Activated naive CD8-positive, alpha-beta T cell treated with anti-CD3 and anti-CD28 coated beads, Interleukin-2, amount 10 ng/mL, durations not matched to agents 7 days and 5 days (primary cell): ENCODE measurements at places on chromosomes 6 and 20. TPM values are rescaled to one million over a fixed set of nuclear protein-coding genes. Genes with fewer than 3 reads are reported as not detected.

SOX4 gene
- total RNA-seq = 0.82 TPM

DNA sequence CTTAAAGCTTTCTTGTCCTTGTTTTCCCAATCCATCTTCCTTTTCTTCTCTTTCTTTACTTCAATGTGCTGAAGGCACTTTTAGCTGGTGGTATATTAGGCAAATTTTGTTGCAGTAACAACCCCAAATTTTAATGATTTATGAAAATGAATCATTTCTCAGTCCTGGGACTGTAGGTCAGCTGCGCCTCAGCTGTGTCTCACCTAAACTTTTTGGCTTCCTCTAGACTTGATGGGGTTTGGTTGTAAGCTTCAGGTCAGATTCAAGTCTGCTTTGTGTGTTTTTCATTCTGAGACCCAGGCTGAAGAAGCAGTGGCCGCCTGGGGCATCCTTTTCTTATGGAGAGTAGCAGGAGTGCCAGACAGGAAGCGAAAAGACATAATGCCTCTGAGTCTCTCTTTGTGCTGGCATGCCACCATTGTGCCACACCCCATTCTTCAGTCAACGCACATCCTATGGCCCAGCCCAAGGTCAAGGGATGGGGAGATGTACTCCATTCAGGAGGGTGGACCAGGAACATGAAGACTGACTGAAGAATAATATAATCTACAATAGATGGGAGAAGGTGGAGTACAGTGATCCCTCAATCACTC, 28.9 kb upstream of the CD83 start:
- no peak for DNase-seq

GRCh38 chr6:61200444-61200843, 1085.6 kb downstream of the KHDRBS2 start:
- DNase-seq = no peak

GRCh38 chr6:69732045-69732444, 64.8 kb downstream of the LMBRD1 start:
- no peak for DNase-seq

PLA2G7 gene
- 7.5 TPM for total RNA-seq

DNA sequence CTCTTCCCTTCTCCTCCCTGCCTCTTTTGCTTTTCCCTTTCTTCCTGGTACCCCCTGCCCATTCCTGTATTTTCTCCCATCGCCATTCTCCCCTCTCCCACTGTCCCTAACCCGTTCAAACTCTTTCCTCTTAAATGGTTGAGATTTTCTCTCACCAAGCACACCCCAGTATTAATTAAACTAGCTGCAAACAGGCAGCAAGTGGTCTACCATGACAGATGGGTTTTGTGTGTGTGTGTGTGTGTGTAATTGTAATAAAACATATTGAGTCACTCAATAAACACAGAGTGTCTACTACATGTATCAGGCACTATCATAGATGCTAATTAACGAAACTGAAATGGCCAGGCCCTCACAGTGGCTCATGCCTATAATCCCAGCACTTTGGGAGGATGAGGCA, 6.7 kb downstream of the RAET1E start:
- DNase-seq = no peak

GRCh38 chr20:8183526-8183925, 51.5 kb downstream of the PLCB1 start:
- no peak for DNase-seq

- DNase-seq = no peak
These were observed 377.0 kb downstream of the CDH4 start for GRCh38 chr20:61628901-61629601.

- DNase-seq = no peak
These were observed 30.6 kb downstream of the ADGRF4 start for GRCh38 chr6:47729019-47729418.

FAM83B gene
- not detected for total RNA-seq

- no peak for DNase-seq
These were observed 398.3 kb downstream of the LAMA2 start for GRCh38 chr6:129281168-129281796.

- no peak for DNase-seq
These were observed 54.7 kb downstream of the PHF20 start for GRCh38 chr20:35826397-35826998.

ECT2L gene
- not detected for total RNA-seq

SLC2A10 gene
- not detected for total RNA-seq

GRCh38 chr6:21971541-21971940, 325.3 kb downstream of the PRL start:
- DNase-seq = no peak

GRCh38 chr6:99602520-99603420, 3.9 kb upstream of the PRDM13 start:
- DNase-seq = peak; percentile 35

XPO5 gene
- 47.0 TPM for total RNA-seq

DNA sequence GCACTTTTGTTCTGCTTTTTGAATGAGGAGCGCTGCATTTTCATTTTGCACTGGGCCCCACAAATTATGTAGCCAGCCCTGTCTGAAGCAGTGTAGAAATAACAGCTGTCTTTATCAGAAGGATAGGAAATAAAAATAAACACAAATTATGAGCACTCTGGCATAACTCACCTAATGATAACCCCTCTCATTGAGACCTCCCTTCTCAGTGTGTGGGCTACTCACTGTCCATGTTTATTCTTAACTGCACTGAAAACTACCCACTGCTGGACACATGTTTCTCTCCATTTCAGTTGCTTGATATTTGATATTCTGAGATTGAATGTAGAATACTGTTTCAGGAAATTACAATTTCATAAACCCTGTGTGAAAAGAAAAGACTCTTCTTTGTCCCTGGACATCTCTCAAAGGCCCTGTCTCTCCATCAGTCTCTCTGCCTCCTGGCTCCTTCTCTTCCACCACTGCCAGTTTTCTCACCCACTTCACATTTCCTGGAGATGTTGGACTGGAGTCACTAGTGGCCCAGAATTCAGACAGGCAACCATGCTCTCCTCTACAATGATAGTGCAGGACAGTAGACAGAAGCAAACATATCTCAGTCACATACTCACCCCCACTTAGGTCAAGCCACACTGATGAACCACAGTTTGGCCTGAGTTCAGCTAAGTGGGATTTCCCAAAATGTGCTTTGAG, 29.6 kb upstream of the SAYSD1 start:
- no peak for DNase-seq

DNA sequence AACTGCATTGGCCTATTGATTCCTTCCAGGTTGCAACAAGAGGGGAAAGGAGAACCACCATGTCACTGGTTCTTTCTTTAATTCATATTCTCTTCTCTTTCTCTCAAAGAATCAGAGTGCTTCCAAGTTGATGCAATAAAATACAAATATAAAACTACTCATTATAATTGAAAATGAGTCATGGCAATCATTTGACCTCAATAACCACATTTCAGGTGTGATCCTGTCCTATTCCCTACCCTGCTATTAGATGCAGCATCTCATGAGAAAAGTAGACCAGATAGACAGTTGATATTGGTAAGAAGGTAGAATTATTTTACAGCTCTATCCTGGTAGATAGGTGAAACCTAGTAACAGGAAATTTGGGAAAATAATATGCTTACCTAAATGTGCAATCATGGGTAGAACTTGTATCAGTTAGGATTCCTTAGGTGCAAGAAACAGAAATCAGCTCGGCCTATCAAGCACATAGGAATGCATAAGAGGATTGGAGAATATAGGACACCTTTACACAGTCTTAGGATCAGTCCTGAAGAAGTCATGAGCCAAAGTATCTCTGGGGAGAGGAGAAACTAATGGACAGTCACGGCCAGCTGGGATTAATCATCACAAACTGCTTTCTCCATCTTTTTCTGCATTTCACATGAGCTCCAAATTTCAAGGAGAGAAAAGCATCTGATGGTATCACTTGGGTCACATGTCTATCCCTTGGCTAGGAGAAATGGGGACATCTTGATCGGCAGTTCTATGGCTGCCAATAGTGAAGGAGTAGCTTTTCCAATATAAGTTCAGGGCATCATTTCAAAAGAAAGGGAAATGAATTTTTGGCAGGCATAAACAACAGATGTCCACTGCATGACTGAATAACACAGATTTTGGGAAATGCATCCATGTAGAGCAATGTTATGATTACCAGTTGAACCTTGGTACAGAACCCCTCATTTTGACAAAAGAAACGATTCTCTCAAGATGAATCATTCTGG, 19.3 kb upstream of the RNF146 start:
- DNase-seq = no peak

LY6G6D gene
- not detected for total RNA-seq

- DNase-seq = peak; percentile 39
These were observed 15.8 kb downstream of the CGA start for GRCh38 chr6:87078983-87079616.

VGLL2 gene
- total RNA-seq = not detected

GRCh38 chr20:24690408-24690807, 221.0 kb downstream of the SYNDIG1 start:
- DNase-seq = no peak

C6orf163 gene
- total RNA-seq = 3.2 TPM

GRCh38 chr20:19934792-19935491, 82.2 kb upstream of the NAA20 start:
- DNase-seq = no peak

DNA sequence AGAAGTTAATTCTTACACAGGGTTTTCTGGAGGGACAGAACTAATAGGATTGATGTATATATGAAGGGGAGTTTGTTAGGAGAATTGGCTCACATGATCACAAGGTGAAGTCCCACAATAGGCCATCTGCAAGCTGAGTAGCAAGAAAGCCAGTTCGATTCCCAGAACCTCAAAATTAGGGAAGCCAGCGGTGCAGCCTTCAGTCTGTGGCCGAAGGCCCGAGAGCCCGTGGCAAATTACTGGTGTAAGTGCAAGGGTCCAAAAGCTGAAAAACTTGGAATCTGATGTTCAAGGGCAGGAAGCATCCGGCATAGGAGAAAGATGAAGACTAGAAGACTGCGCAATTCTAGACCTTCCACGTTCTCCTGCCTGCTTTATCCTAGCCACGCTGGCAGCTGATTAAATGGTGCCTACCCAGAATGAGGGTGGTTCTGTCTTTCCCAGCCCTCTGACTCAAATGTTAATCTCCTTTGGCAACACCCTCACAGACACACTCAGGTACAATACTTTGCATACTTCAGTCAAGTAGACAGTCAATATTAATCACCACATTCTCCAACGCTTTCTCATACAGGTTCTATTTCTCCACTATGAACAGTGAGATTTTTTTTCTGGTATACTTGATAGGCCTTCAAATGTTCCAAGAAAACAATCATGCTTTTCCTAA, 357.0 kb downstream of the LAMA2 start:
- no peak for DNase-seq

BTN1A1 gene
- total RNA-seq = not detected

DNA sequence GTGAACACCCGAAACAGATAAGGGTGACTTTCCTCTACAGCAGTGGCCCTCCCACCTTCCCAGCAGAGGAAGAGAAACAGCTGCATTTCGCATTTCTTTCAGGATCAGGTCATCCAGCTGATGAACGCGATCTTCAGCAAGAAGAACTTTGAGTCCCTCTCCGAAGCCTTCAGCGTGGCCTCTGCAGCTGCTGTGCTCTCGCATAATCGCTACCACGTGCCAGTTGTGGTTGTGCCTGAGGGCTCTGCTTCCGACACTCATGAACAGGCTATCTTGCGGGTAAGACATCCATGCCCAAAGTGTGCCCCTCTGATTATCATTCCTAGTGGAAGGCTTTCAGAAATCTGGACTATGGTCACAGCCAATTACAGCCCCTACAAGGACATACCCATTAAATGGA, 27.8 kb upstream of the MROH8 start:
- no peak for DNase-seq

GMNN gene
- 50.1 TPM for total RNA-seq

DNA sequence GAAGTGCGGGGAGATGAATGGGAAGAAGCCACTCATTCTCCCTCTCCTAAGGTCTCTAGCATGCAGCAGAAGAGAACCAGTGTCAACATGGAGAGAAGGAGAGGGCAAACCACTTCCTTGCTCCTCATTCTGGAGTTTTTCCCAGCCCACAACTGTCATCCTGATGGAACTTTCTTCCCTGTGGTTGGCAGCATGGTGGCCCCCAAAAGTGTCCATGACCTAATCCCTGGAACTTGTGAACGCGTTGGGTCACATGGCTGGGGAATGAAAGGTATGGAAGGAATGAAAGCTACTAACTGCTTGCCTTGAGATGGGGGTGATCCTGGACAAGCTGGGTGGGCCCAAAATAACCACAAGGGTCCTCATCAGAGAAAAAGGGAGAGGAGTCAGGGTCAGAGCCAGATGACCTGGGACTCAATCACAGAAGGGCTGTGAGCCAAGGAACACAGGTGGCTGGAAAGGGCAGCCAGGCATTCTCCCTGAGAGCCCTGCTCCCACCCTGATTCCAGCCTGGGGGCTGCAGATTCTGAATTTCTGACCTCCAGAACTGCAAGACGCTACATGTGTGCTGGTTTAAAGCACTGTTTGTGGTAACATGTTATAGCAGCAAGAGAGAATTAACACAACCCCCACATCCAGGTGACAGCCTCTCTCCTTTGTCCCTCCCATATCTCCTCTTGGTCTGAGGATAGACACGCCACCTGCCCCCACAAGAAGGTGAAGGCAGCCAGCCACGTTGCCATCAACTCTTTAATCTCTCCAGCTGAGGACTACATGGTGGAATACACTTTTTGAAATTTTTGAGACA, 63.2 kb downstream of the PYGB start:
- DNase-seq = peak; percentile 23

DNA sequence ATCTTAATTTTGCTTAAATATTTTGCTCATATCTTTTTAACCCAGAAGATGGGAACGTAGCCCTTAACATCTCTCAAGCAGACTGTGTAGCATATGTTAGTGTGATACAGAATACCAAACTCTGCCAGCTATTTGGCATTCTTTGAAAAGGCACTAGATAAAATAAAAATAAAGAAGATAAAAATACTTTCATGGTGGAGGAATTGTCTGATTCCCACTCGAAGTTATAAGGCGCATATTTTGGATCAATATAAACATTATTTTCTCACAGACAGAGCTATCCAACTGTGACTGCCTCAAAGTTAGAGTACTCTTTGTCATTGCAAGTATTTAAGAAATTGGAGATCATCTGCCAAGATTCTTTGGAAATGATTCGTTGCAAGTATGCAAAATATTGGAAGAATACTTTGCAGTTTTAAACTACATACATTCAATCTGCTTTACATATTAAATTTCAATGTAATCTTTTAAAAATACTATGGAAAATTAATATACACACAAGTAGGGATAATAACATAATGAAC, 10.8 kb upstream of the EEF1E1 start:
- no peak for DNase-seq

DNA sequence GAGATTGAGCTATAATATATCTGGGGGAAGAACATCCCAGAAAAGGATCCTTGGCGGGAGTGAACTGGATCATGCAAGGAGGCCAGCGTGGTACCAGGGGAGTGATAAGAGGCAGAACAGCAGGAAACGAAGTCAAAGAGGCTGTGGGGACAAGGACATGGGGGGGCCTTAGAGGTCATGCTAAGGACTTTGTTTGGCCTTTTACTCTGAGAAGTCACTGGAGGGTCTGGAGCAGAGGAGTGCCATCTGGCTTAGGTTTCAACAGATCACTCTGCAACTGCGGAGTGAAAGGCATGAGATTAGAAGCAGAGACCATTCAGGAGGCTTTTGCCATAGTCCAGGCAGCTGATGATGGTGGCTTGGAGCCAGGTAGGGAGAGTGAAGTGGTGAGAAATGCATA, 24.3 kb downstream of the MRAP2 start:
- DNase-seq = no peak

RFX6 gene
- total RNA-seq = not detected

GRCh38 chr20:50845566-50846215, 50.8 kb downstream of the BCAS4 start:
- DNase-seq = no peak
